ENCODE measurements at places on chromosomes 12 and 14.

DNA sequence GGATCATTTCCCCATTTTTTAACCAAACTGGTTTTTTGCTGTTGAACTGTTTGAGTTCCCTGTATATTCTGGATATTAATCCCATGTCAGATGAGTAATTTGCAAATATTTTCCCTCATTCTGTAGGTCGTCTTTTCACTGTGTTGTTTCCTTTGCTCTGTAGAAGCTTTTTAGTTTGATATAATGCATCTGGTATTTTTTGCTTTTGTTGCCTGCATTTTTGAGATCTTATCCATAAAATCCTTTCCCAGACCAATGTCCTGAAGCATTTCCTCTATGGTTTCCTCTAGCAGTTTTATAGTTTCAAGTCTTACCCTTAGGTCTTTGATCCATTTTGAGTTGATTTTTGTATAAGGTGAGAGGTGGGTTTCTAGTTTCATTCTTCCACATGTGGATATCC, 71.3 kb downstream of the LRP6 start:
- DNase-seq: no peak

DNA sequence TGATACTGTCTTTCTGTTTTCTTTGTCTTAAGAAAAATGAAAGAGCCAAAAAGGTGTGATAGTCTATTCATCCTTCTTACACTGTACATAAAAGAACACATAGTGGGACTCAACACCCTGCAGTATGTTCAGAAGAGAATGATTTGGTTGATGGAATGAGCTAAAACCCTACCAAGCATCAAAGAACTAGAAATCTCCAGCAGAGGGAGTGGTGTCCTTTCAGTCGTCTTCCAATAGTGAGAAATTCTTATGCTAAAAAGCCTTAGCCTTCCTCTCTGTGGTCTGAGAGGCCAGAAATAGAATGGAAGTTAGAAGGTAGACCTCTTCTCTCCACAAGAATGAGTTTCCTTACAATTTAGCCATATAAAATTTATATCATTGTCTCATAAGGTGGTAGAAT, 393.4 kb upstream of the SEL1L start:
- DNase-seq: no peak

GRCh38 chr14:76320975-76321374, 55.0 kb upstream of the ESRRB start:
- DNase-seq: no peak

DNA sequence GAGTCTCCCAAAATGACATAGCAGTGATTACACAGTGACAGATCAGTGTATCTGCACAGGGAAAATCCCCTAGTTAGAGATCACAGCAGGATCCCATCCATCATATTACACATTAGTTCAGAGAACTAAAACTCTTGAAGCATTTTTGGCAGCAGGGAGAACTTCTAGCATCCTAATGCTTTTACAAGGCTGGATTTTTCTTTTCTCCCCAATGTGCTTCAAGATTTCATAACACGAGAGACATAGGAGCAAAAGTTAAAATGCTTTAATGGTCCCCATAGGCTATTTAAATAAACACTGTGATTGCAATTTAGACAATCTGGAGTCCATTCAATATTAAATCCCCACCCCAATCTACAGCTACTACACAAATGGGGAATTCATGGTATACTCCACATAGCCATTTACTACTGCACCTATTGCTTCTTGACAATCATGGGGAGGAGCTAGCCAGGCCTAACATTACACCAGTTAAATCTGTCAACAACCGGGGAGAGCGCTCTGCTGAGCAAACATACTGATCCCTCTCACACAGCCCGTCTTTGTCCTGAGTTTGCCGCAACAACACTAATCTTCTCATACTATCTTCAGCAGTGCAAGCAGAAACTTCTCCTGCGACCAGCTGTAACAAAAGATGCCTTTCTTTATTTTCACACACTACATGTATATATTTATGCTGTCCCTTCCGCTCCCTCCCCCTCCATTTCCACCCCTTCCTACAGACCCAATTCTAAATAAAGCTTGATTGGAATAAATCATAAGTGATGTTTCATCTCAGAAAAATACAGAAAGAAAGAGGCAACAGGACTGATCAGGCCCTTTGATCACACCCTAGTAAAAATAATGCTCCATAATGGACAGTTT, 120.3 kb upstream of the SOX5 start:
- DNase-seq: no peak

DNA sequence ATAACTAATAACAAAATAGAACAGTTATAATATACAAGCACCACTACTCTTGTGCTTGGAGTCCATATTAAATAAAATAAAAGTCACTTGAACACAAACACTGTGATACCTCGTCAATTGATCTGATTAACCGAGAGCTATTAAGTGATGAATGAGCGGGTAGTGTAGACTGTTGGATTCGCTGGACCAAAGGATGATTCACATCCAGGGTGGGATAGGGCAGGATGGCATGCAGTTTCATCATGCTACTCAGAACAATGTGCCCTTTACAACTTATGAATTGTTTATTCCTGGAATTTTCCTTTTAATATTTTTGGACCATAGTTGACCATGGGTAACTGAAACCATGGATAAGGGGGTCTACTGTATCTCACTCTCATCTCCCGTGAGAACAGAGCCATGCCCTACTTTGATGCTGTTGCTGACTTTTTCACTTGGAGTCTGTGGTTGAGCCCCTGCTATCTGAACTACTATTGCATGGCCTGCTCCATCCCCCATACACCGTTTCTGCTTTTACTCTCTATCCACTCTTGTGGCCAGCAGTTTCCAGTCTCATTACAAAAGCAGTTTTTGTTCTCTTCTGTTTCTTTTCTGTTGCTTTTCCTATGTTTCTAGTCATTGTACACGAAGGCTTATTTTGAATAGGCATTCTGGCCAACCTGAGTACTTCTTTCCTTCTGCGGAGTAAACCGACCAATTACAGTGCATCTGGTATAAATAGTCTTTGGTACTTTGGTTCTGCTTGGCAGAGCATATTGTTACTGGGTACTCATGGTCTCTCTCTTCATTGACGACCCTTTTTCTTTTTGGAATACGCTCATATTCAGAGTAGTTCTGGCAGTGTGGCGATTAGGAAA, 12.2 kb downstream of the TMTC2 start:
- DNase-seq: no peak

GRCh38 chr12:47983541-47984115, 20.2 kb downstream of the TMEM106C start:
- no peak for DNase-seq

DNA sequence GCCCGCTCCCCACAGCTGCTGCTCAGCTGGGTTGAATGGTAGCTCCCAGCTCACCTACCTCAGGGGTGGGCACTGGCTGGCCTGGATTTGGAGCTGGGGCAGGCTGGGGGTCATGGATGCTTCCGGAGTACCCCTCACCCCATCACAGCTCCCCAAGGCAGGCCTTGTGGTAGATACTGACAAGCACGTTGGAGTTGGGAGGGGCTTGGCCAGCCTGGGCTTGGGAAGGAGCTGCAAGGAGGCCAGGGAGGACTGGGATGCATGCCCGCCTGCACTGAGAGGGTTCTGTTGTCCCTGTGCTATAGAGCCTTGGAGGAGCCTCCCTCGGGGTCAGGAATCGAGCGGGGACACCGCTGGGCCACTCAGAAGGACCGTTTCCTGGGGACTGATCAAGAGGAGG, 14.2 kb downstream of the TMEM63C start:
- no peak for DNase-seq

DNA sequence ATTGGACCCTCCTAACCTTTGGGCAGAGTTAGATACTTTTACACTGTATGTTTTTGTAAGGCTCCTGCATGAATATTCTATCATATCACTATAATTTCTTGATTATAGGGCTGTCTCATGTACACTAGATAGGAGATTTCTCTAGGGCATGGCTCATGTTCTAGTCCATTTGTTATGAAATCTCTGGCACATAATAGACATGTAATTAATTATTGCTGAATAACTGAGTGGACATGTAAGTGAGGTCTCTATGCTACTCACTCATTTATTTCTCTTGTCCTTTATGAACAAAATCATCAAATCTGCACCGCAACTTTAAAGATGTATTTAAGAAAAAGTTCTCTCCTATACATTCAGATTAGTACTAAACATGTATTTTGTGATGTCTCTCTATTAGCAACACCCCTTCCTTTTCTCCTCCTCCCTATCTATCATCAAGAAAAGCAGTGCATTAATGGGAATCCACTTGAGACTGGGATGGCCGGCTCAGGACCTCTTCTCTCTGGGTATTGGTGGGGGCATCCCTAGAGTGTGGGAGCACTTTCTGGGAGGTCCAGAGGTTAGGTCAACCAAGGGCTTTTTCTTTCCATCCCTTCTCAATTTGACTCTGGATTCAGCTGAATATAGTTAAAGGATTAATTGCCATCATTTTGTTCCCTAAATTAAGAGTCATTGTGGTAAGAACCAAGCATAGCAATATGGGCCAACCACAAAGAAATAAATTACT, 168.0 kb upstream of the HMGA2 start:
- DNase-seq: no peak

DNA sequence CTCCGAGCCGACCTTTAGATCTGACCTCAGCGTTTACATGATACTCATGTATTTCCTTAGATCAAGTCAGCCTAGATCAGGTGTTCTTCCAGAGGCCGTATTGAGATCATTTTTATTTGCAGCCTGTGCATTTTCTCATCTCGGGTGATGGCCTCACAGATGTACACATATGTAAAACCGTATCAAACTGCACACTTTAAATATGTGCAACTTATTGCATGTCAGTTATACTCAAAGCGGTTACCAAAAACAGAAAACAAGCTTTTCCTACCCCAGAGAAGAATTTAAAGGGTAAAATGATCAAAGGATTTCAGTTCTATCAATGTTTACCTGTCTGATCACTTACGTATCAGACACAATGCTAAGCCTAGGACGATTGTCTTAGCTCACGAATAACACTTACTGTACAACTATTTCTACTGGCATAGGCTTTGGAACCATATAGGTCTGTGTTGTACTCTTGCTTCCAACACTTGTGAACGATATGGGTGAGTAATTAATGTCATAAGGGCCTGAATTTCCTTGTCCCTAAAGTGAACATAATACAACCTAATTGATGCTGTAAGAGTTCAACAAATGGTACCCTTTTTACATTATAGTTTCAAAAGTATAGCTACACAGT, 628 bp upstream of the LLPH start:
- DNase-seq: no peak

DNA sequence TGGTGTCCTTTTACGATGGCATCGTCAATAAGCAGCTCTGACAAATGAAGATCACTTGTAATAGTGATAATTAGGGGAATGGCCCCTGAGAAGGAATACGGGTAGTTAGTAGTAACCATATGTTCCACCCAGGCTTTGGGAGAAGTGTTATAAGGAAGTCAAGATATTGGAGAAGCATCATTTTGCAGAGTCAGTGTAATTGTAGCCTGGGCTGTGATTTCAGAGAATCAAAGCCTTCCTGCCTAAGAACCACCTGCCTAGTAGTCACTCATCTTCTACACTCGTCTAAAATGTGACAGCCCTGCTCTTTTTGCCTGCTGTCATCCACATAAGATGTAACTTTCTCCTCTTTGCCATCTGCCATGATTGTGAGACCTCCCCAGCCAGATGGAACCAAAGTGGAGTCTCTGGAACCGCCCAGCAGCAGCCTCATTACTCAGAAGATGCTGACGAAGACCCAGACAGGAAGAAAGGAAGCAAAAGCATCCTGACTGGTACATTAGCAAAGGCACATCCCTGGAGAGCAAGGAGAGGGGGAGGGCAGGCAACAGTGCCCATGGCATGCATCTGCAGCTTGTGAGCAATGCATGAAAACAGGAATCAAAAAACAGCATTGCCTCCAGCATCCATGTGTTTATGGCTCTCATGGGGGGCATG, 12.6 kb upstream of the EDDM3A start:
- DNase-seq: no peak

- no peak for DNase-seq
Measured at GRCh38 chr14:31690056-31690455, 128.9 kb downstream of the NUBPL start.

All from stimulated activated CD8-positive, alpha-beta memory T cell treated with anti-CD3 and anti-CD28 coated beads, Interleukin-2, amount 100 ng/mL, for 48 hours (primary cell).